GM12892 (cell line): ENCODE measurements at places on chromosomes 16 and 17.

DNA sequence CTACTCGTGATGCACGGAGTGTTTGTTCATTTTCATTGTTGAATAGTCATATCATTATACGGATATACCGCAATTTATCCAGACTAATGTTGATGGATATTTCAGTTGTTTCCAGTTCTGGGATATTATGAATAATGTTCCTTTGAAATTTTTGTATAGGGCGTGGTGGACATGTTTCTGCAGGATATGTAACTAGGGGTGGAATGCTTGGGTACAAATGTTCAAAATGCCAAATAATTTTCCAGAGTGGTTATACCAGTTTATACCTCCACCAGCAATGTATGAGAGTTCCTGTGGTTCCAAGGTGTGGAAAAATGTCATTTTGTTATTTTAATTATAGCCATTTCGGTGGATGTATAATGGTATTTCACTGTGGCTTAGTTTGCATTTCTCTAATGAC is 53.6 kb downstream of the NUP88 start:
- DNase-seq: no peak

GRCh38 chr17:39738983-39739884 is 1.5 kb downstream of the GRB7 start:
- no peak for DNase-seq

GRCh38 chr16:51818342-51818944 is 667.4 kb upstream of the SALL1 start:
- no peak for DNase-seq

GRCh38 chr16:87276091-87276701 is 41.0 kb downstream of the C16orf95 start:
- no peak for DNase-seq
